Activated CD4-positive, alpha-beta T cell treated with anti-CD3 and anti-CD28 coated beads for 36 hours (primary cell): ENCODE measurements at places on chromosomes 11 and 22.

DNA sequence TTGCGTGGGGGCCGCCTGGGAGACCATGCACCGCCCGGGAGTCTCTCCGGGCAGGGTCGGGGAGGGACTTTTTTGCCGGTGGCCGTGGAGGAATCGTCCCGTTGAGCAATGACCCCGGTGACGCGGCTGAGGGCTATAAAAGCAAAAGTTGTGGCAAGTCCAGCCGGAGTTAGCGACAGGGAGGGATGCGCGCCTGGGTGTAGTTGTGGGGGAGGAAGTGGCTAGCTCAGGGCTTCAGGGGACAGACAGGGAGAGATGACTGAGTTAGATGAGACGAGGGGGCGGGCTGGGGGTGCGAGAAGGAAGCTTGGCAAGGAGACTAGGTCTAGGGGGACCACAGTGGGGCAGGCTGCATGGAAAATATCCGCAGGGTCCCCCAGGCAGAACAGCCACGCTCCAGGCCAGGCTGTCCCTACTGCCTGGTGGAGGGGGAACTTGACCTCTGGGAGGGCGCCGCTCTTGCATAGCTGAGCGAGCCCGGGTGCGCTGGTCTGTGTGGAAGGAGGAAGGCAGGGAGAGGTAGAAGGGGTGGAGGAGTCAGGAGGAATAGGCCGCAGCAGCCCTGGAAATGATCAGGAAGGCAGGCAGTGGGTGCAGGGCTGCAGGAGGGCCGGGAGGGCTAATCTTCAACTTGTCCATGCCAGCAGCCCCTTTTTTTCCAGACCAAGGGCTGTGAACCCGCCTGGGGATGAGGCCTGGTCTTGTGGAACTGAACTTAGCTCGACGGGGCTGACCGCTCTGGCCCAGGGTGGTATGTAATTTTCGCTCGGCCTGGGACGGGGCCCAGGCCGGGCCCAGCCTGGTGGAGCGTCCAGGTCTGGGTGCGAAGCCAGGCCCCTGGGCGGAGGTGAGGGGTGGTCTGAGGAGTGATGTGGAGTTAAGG, at the start of gene NEAT1:
Gene NEAT1 (plus strand): TSS at position 166 of the 883 bp plus-strand sequence.
- H3K27me3 ChIP-seq: peaks cover 6% of the 10 kb centered on the region
- peak; percentile 98 for DNase-seq
- H3K4me1 ChIP-seq: peaks cover 35% of the 10 kb centered on the region
- H3K36me3 ChIP-seq: peaks cover 63% of the 10 kb centered on the region
- peak within 1 kb of the TSS; percentile 100 for H3K4me3 ChIP-seq

- peak overlapping the region; percentile 95 for H3K27ac ChIP-seq
- DNase-seq: no peak
- no peaks in the 10 kb centered on the region for H3K27me3 ChIP-seq
- peaks cover 95% of the 10 kb centered on the region for H3K4me1 ChIP-seq
- H3K4me3 ChIP-seq: peak overlapping the region; percentile 64
- H3K36me3 ChIP-seq: peaks cover 35% of the 10 kb centered on the region
Measured at GRCh38 chr11:64866173-64866491, 12.3 kb downstream of the EHD1 start.

DNA sequence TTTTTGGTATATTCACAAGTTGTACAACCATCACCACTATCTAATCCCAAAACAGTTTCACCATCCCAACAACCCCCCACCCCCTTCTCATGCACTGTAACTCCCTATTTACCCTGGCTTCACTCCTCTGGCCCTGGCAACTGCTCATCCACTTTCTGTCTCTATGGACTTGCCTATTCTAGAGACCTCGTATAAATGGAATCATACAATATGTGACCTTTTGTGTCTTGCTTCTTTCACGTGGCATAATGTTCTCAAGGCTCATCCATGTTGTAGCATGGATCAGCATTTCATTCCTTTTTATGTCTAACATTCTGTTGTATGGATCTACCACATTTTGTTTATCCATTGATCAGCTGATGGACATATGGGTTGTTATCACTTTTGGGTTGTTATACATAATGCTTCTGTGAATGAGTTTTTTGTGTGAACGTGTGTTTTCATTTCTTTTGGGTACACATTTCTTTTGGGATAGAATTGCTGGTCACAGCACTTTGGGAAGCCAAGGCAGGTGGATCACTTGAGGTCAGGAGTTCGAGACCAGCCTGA, 46.1 kb downstream of the GDPD5 start:
- no peaks in the 10 kb centered on the region for H3K27me3 ChIP-seq
- H3K4me3 ChIP-seq: no peak overlapping the region
- H3K27ac ChIP-seq: no peak overlapping the region
- peaks cover 16% of the 10 kb centered on the region for H3K4me1 ChIP-seq
- no peak for DNase-seq
- H3K36me3 ChIP-seq: no peaks in the 10 kb centered on the region

GRCh38 chr22:41508770-41509170, 35.5 kb downstream of the POLR3H start:
- no peak for DNase-seq
- H3K4me1 ChIP-seq: no peaks in the 10 kb centered on the region
- no peaks in the 10 kb centered on the region for H3K27me3 ChIP-seq
- H3K4me3 ChIP-seq: no peak overlapping the region
- H3K27ac ChIP-seq: no peak overlapping the region

DNA sequence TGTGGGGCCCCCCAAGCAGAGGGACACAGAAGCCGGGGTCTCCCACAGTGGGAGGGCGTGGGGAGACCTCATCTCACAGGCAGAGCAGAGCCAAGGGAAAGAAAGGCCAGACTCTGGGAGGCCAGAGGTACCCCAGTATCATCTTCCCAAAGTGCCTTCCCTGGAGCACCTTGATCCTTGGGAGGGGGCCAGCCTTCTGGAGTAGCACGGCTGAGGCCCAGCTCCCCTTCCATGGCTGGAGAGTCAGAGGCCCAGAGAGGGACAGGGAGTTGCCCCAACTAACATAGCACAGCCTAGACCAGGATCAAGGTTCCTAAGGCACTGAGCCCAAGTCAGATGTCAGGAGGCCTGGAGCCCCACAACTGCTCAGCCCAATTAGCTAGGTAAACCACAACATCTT, 50.6 kb downstream of the ELFN2 start:
- DNase-seq: no peak
- no peak overlapping the region for H3K4me3 ChIP-seq
- no peaks in the 10 kb centered on the region for H3K4me1 ChIP-seq
- H3K27ac ChIP-seq: no peak overlapping the region

DNA sequence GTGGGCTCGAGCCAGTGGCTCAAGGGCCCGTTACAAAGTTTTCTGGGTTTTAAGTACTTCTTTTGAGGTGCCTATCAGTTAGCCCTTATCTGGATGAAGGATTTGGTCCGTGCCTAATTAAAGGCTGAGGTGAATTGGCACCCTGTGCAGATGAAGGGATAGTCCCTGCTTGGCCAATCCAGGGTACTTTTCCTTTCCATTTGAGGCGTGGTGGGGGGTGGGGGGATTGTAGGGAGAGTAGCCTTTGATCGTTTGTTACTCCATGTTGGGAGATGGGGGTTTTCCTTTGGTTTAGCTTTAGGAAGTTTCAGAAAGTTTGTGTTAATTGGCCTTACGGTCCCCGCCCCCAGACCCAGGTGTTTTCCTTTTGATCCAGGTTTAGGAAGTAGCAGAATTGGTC, 170.8 kb downstream of the DDX10 start:
- H3K27ac ChIP-seq: no peak overlapping the region
- no peaks in the 10 kb centered on the region for H3K27me3 ChIP-seq
- DNase-seq: no peak

DNA sequence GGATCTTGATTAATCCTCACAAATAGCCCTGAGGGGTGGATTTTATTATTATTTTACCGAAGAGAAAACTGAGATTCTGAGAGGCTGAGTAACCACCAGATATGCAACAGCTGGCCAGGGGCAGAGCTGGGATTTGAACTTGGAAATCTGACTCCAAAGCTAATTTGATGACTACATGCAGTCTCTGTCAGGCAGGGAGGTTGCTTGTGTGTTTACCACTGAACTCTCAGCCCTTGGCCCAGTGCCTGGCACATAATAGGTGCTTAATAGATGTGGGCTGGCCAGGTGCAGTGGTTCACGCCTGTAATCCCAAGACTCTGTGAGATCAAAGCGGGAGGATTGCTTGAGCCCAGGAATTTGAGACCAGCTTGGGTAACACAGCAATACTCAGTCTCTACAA, 121.7 kb upstream of the CRYBB3 start:
- peaks cover 82% of the 10 kb centered on the region for H3K4me1 ChIP-seq
- DNase-seq: no peak
- H3K27me3 ChIP-seq: no peaks in the 10 kb centered on the region
- H3K4me3 ChIP-seq: no peak overlapping the region
- peak overlapping the region; percentile 76 for H3K27ac ChIP-seq
- H3K36me3 ChIP-seq: peaks cover 12% of the 10 kb centered on the region

- no peaks in the 10 kb centered on the region for H3K36me3 ChIP-seq
- no peak overlapping the region for H3K27ac ChIP-seq
- no peaks in the 10 kb centered on the region for H3K27me3 ChIP-seq
- no peaks in the 10 kb centered on the region for H3K4me1 ChIP-seq
- no peak for DNase-seq
Measured at GRCh38 chr11:27971171-27971570, 136.8 kb downstream of the KIF18A start.

DNA sequence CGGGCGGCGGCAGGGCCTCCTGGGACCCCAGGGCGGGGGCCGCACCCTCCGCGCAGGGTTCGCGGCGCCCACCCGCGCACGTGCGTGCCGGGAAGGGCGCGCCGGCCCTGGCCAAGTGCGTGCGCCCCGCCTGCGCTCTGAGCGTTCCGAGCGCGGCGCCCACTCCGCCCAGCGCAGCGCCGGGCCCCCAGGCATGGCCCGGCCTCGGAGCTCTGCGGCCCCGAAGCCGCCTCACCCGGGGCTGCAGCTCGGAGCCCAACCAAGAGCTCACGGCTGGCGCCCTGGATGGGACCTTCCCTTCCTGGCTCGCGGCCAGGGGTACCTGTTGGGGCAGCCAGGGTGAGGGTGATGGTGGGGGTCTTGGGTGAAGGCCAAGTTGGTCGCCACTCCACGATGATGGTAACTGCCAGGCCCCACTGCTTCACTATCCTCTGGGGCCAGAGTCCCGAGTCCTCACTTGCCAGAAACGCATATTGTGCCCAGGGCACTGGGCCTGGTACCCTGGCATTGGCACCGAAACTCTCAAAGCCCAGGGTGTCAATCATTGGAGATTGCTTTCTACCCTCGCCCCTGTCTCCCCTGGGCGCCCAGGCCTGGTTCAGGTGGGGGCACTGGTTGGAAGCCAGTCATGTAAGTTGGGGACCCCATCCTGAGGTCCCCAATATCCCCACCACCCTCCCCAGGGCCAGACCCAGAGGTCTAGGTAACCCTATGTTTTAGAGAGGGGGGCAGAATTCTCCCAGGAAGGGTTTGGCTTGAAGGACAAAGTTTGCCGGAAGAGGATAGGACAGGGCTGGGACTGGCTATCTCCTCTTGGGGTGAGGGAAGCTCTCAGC, 882 bp downstream of the ANO1 start:
- H3K27me3 ChIP-seq: peaks cover 32% of the 10 kb centered on the region
- no peak overlapping the region for H3K27ac ChIP-seq
- no peak for DNase-seq
- peaks cover under 1% of the 10 kb centered on the region for H3K4me1 ChIP-seq
- H3K4me3 ChIP-seq: no peak overlapping the region

GRCh38 chr11:134527382-134528243, 115.6 kb upstream of the B3GAT1 start:
- no peak for DNase-seq
- no peaks in the 10 kb centered on the region for H3K4me1 ChIP-seq
- no peak overlapping the region for H3K27ac ChIP-seq
- no peaks in the 10 kb centered on the region for H3K36me3 ChIP-seq

DNA sequence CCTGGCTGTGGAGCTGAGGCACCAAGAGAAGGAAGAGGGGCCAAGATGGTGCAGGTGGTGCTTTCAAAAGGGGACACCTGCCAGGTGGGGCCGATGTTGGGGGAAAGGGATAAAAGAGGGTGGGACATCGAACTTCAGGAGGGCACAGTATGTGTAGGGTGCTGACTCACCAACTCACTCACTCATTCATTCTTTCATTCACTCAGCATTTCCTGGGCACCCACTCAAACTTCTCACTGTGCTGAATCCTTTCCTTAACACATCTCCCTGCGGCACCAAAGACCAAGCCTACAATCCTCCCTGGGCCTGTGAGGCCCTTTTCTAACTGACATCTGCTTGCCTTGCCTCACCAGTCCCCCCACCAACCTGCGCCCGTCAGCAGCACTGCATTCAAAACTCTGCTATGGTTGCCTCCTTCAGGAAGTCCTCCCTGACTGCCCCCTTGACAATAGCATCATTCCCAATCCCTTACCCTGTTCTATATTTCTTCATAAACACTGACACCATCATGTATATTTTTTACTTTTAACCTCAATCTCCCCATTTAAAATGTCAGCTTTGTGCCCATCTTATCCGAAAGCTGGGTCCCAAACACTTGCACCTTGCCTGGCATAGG, 246.6 kb downstream of the MN1 start:
- no peaks in the 10 kb centered on the region for H3K36me3 ChIP-seq
- no peak overlapping the region for H3K4me3 ChIP-seq
- no peaks in the 10 kb centered on the region for H3K27me3 ChIP-seq

GRCh38 chr11:13955971-13956421, 6.5 kb upstream of the SPON1 start:
- peaks cover 13% of the 10 kb centered on the region for H3K27me3 ChIP-seq
- peak; percentile 71 for DNase-seq
- H3K4me3 ChIP-seq: no peak overlapping the region
- H3K27ac ChIP-seq: no peak overlapping the region
- H3K36me3 ChIP-seq: no peaks in the 10 kb centered on the region

GRCh38 chr22:17103351-17103750, 17.8 kb downstream of the TMEM121B start:
- no peak overlapping the region for H3K27ac ChIP-seq
- peaks cover 68% of the 10 kb centered on the region for H3K4me1 ChIP-seq
- H3K36me3 ChIP-seq: peaks cover 61% of the 10 kb centered on the region
- no peak for DNase-seq
- H3K27me3 ChIP-seq: no peaks in the 10 kb centered on the region

DNA sequence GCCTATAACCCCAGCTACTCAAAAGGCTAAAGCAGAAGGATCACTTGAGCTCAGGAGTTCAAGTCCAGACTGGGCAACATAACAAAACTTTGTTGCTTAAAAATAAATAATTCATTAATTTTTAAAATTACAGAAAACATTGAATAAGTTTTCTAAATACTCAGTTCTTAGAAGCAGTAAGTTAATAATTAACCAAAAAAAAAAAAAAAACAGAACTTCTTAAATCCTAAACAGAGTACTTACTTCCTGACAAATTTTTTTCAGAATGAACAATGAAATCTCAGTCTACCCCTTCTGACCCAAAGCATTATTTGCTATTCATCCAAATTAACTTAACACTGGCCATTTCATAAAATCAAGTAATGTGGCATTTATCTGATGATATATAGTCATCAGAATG, 65.4 kb upstream of the ARHGAP32 start:
- H3K4me3 ChIP-seq: no peak overlapping the region
- peaks cover 2% of the 10 kb centered on the region for H3K4me1 ChIP-seq
- no peaks in the 10 kb centered on the region for H3K36me3 ChIP-seq
- no peak overlapping the region for H3K27ac ChIP-seq
- DNase-seq: no peak
- no peaks in the 10 kb centered on the region for H3K27me3 ChIP-seq

GRCh38 chr22:49327411-49328117, 500.1 kb downstream of the BRD1 start:
- H3K27me3 ChIP-seq: peaks cover 10% of the 10 kb centered on the region
- no peaks in the 10 kb centered on the region for H3K36me3 ChIP-seq
- no peaks in the 10 kb centered on the region for H3K4me1 ChIP-seq
- no peak overlapping the region for H3K27ac ChIP-seq
- H3K4me3 ChIP-seq: no peak overlapping the region
- no peak for DNase-seq

- peaks cover 28% of the 10 kb centered on the region for H3K4me1 ChIP-seq
- no peaks in the 10 kb centered on the region for H3K27me3 ChIP-seq
- no peak overlapping the region for H3K4me3 ChIP-seq
- no peak overlapping the region for H3K27ac ChIP-seq
Measured at GRCh38 chr22:43992331-43992821, 31.7 kb upstream of the PARVB start.
